ENCODE measurements at places on chromosomes 2 and 18. TPM values are rescaled to one million over a fixed set of nuclear protein-coding genes. Genes with fewer than 3 reads are reported as not detected.

- no peak for DNase-seq
Measured at GRCh38 chr2:63876311-63876710, 34.6 kb downstream of the UGP2 start.

DNA sequence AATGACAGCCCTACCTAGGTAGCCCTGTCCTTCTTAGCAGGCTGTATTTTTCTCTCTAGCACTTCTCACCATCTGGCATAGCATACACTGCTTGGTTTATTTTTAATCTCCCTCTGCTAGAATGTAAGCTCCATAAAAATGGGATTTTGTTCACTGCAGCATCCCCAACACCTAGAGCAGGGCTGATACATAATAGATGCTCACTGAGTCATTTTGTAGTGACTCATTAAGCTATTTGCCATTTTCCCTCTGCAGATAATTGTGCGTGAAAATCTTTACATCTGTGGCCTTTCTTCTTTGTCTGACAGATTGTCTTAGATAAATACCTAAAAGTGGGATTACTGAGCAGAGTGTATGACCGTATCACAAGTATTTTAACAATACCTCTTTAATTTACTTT lies 82.5 kb downstream of the CERS6 start:
- no peak for DNase-seq

- DNase-seq, result no peak
Measured at GRCh38 chr2:216881411-216881810, 21.5 kb upstream of the TNP1 start.

GRCh38 chr18:23585007-23585871 lies 1.1 kb downstream of the NPC1 start:
- DNase-seq, result no peak

DNA sequence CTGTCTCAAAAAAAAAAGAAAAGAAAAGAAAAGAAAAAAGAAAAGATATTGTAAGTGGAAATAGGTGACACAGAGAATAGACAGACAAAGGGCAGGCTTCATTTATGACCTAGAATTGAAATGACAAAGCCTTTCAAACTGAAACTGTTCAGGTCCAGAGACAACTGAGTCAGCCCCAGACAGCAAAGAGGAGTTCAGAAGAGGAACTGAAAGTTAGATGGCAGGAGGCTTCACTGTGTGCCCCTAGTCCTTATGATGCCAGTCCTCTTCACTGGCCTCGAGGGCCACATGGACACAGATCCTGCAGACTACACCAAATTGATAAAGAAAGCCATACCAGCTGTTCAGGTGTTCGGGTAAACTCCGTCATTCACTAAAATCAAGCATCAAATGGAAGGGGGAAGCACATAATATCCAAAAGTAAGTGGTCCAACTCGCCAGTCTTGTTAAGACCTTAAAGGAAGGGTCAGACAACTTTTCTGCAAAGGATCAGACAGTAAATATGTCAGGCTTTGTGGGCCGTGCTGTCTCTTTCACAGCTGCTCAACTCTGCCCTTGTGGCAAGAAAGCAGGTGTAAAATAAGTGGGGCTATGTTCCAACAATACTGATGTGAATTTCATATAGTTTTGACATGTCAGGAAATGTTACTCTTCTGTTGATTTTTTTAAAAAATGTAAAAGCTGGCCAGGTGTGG lies 231.9 kb upstream of the MGAT5 start:
- DNase-seq, result no peak

- no peak for DNase-seq
Measured at GRCh38 chr2:163775304-163775703, 39.5 kb upstream of the FIGN start.

- DNase-seq, result no peak
Measured at GRCh38 chr18:59718464-59719157, 21.4 kb upstream of the CCBE1 start.

- DNase-seq, result no peak
Measured at GRCh38 chr2:36596397-36596796, 1.6 kb downstream of the FEZ2 start.

DNA sequence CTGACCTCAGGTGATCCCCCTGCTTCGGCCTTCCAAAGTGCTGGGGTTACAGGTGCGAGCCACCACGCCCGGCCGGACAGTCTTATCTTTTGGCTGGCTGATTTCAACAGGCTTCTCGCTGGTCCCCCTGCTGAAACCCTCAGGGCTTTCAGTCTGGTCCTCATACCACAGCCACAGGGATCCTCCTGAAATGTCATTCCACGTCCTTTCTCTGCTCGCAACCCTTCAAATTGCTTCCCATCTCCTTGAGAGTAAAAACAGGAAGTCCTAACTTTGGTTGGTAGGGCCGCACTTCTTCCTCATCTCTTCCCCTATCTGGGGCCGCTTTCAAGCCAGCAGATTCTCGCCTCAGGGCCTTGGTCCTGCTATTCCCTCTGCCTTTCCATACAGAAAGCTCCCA lies 1.4 kb upstream of the CAB39 start:
- no peak for DNase-seq

- DNase-seq, result no peak
Measured at GRCh38 chr2:127615511-127616166, 30.3 kb upstream of the GPR17 start.

DNA sequence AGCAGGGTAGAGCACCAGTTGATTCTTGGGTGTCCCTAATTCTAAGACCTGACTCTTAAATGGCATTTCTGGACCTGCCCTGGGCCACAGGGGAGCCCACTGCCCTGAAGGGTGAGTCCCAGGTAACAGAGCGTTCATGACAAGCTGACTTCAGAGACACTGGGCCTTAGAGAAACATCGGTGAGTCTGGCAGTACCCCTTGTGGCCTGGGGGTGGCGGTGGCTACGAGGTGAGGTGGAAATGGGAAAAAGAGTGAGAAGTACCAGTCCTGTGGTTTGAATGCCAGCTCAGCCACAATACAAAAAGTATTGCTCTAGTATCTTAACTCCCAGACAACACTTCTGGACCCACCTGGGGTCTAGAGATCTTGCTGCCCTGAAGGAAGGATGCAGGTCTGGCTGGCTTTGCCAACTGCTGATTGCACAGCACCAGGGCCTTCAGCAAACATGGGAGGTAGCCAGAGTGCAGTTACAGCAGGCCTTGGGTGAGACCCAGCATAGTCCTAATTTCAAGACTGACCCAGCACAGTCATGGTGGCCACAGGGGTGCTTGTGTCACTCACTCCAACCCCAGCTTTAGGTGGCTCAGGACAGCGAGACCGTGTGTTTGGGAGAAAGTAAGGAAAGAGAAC lies 44.5 kb downstream of the USP34 start:
- peak; percentile 44 for DNase-seq

- no peak for DNase-seq
Measured at GRCh38 chr2:240670402-240670801, 12.3 kb downstream of the AQP12B start.

DNA sequence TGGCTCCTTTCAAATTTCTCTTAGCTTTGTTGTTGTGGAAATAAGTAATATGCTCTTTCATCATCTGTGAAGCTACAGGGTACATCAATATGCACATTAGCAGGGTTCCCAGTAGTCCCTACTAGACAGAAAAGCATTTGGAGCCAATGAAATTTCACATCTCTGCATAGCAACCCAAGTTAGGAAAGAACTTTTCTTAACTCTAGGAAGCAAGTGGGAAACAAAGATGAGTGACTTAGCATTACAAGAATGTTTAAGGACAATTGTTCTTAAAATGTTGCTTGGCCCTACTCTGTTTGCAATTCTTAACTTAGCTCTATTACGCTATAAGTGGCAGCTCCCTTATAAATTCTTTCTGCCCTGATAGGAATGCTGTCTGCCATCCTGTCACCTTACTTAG lies 39.6 kb downstream of the ZEB2 start:
- no peak for DNase-seq

GRCh38 chr18:34222307-34223163 lies 2.2 kb downstream of the NOL4 start:
- no peak for DNase-seq

DNA sequence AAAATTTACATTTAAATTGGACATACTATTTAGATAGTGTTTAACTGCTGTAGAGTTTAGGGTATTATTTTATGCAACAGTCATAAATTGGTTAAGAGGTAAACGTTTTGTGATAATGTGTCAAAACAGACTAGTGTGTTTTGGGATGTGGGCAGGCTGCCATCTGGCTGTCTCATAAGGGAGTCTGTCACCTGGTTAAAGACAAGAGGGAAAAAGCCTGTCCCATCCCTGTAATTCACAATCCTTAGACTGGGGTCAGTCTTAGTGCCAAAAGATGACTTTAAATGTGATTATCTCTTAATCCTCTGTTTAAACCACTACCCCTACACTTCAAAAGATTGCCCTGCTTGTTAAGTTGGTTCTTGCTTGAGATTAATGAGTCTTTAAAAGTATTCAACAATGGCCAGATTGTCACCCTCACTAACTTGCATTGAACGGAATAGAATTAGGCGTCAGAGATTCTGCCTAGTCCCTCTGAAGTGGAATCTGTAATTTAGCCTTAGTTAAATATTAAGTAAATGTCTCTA lies 59.2 kb downstream of the SGPP2 start:
- no peak for DNase-seq

GRCh38 chr2:112001942-112002341 lies 53.1 kb upstream of the TMEM87B start:
- DNase-seq, result no peak

- DNase-seq, result no peak
Measured at GRCh38 chr2:208329485-208329884, 63.4 kb downstream of the PIKFYVE start.

DNA sequence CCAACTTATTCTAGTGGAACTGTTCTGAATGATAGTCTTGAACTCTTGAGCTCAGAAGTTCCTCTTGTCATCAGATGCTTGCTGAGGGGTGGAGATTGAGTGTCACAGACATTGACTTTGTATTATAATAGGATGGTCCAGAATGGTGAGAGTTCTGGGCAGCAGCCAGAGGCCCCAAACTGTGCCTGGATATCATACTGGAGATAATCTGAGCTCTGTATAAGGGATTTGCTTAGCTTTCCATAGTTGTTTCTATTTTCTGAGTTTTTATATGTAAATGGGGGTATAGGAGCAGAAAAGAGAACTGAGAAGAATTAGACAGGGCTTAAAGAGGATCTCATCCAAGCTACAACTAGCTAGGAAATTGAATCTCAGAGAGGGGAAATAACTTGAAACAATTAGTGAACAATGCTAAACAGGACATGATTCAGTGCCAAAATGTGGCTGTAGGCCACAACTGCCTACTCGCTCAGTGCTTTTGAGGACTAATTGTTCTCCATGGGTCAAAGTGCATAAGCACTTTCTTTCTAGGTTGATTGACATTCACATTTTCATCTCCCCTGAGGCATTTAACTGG lies 10.1 kb upstream of the LCLAT1 start:
- DNase-seq, result no peak

- DNase-seq, result no peak
Measured at GRCh38 chr18:63951302-63951705, 2.2 kb downstream of the HMSD start.

- DNase-seq, result no peak
Measured at GRCh38 chr2:119659601-119660342, 19.2 kb upstream of the TMEM177 start.

- DNase-seq, result no peak
Measured at GRCh38 chr2:108805782-108806181, 19.2 kb downstream of the CCDC138 start.

EMILIN2 gene
- 28.0 TPM for total RNA-seq

ZNF892 gene
- 5.9 TPM for total RNA-seq

RGPD8 gene
- 15.8 TPM for total RNA-seq

GIGYF2 gene
- 74.6 TPM for total RNA-seq

AAMP gene
- 90.2 TPM for total RNA-seq

SIGLEC15 gene
- not detected for total RNA-seq

SPIRE1 gene
- 10.9 TPM for total RNA-seq

ANKRD62 gene
- total RNA-seq, result not detected

RAB1A gene
- total RNA-seq, result 73.4 TPM

PKDCC gene
- not detected for total RNA-seq

NT5DC4 gene
- total RNA-seq, result not detected

Data from activated T-helper 1 cell treated with anti-CD3 and anti-CD28 coated beads, Interleukin-12 subunit alpha, Interleukin-12 subunit beta, Interleukin-2, Interleukin-4 antibody, amounts not matched to agents 30 ng/mL and 10 ng/mL and 1 ng/mL, durations not matched to agents 14 hours and 24 hours and 36 hours (primary cell).